AG10803 (cell line): ENCODE measurements at places on chromosomes 13 and 19.

GRCh38 chr13:97335488-97336134 lies 98.4 kb upstream of the RAP2A start:
- DNase-seq, result no peak

DNA sequence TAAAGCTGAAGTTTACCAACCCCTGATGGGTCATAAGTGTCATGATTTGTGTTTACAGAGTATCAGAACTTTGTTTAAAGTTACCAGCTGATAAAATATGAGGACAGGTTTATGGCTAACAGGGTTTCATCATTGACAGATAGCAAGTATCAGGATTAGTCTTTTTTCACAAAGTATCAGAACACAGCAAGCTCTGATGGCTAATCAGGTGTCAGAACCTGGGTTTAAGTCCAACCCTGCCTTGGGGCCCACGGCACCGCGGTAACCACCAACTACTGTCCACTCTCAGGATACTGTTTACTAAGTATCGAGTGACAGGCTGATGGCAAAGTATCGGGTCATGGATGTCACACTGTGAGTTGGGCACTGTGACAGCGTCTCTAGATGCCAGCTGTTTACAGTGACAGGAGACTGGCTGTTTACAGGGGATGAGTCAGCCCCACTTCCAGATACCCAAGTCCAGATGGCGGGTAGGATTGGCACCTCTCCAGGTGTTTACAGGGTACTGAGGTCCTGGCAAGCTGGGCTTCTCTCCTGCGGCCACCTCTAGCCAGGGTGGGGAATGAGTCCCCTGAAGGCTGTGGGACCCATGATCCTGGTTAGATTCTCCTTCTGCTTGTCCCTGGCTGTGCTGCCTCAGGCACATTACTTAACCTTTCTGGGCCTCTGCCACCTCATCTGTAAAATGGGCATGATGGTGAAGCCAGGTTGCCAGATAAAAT lies 21.8 kb downstream of the ARRDC2 start:
- peak; percentile 56 for DNase-seq

GRCh38 chr19:56136362-56136761 lies 4.7 kb upstream of the ZNF444 start:
- DNase-seq, result no peak

DNA sequence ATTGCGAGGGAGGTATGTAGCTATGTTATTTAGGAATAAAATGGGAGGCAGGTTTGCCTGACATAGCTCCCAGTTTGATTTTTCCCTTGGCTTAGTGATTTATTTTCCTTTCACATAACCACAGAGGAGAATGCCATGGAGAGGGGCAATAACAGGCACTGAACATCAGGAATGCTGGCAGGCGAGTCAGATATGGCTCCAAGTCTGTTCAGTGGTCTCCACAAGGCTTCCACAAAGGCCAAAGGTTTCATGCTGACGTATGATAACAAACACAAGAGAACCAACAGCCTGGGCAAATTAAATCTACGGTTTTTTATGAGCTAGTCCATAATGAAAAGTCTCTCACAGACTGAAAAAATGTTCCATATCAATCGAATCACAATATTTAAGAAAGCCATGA lies 66.7 kb downstream of the SUCLA2 start:
- DNase-seq, result no peak

DNA sequence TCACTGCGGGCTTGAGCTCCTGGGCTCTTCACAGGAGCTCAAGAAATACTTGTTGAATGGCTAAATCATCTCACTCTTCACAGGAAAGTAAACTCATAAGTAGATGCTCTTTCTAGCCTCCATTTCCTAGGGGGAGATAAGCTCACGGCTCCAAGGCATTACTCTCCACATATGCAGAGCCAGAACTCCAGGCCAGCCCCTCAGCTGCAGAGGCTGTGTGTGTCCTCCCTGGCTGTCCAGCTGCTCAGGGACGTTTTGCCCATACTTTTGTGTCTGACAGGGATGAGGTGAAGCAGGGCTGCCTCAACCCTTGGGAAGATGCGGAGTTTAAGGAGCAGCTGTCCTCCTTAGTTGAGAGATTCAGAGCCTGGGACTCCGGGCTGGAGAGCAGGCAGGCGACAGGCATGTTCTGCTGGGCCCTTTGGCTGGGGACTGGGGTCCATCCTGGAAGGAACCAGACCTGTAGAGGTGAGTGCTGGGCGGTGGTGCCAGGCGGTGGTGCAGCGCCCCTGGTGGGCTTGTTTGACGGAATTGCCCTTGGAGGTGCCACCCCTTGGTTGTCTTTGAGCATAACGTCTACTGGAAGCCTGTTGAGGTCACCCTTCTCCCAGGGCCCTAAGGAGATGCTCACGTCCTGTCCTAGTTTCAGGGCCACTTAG lies 20.5 kb upstream of the SLC15A1 start:
- no peak for DNase-seq

DNA sequence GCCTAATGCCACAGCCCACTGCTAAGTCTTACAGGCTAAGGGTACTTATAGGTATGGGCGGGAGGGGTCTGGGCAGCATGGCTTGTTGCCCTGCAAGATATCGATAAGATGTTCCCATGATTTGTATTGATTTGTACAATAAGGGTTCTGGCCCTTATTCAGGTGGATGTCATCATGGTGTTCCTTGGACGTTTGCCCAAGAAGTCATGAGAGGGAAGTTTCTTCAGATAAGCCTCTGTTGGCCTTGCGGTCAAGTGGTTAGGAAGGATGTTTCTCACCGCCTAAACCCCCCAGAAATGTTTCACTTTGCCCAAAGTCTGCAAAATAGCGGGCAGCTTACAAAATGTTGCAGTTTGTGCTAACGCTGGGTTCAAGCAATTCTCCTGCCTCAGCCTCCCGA lies 7.3 kb downstream of the PARP4 start:
- DNase-seq, result no peak

DNA sequence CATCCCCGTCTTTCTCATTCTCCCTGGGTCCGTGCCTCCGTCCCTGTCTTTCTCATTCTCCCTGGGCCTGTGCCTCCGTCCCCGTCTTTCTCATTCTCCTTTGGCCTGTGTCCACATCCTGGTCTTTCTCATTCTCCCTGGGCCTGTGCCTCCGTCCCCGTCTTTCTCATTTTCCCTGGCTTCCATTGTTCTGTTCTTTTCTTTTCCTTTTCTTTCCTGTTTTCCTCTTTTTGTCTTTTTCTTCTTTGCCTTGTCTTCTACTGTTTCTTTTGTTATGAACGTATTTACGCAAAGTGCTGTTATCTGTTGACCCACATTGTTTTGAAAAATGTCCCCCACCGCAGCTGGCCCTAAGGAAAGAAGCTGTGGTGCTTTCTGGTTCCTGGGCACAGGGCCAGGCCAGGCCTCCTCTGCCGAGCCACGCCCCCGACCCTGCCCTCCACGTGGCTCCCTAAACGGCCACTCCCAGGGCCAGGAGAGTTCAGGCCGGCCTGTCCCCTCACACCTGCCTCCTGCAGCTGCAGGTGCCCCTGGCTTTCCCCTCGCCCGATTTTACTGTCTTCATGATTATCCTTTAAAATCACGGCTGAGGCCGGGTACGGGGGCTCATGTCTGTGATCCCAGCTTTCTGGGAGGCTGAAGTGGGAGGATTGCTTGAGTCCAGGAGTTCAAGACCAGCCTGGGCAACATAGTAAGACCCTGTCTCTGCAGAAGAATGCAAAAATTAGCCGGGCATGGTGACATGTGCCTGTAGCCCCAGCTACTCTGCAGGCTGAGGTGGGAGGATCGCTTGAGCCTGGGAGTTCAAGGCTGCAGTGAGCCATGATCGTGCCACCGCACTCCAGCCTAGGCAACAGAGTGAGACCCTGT lies 14.0 kb upstream of the TMPRSS9 start:
- no peak for DNase-seq

- no peak for DNase-seq
These were observed 113.1 kb downstream of the FOXO1 start for GRCh38 chr13:40553356-40553755.

GRCh38 chr13:73683746-73684145 lies 450.5 kb downstream of the KLF12 start:
- no peak for DNase-seq

DNA sequence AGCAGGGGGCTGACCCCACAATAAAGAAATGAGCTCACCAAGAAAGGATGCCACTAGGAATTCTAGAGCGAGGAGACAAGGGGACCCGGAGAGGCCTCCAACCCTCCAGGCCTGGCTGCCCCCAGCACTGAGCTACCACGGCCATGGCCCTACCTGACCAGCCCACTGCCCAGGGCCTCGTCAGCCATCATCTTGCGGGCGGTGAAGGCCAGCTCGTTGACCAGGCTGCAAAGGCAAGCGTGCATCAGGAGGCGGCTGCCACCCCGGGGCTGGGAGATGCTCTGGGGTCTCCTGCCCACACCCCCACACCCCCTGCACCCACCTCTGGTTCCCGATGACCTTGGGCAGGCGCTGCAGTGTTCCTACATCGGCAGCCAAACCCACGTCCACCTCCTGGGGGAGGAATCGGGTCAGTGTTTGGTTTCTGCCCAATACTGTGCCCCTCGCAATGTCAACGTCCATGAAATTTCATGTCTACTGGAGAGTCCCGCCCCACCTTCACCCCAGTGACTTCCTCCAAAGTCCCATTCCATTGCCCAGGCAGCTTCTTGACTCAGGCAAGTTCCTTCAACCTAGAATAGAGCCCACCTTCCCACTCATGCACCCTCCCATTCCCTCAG lies 3.5 kb upstream of the LGALS4 start:
- DNase-seq, result no peak
